ENCODE measurements at places on chromosomes 1 and 21.

GRCh38 chr1:111733992-111734341 is 5.2 kb downstream of the INKA2 start:
- no peak for DNase-seq

GRCh38 chr1:159977364-159978106 is 23.5 kb upstream of the SLAMF9 start:
- no peak for DNase-seq

DNA sequence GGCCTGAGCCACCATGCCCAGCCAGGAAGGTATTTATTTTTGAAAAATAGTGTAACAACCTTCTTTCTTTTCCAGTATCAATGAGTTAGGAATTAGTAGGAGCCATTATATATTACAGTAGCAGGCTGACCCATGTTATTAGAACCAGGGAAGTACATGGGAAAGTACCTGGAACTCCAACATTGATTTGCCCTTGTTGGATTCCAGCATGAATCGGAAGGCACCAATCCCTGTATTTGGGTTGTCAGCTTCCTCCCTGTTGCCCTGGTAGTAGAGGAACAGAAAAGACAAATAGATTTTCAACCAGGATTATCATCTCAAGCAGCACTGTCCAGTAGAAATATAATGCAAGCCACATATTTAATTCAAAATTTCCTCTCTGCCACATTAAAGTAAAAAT is 10.2 kb upstream of the RBM8A start:
- DNase-seq: no peak

GRCh38 chr1:156721535-156721934 is 6.7 kb upstream of the METTL25B start:
- no peak for DNase-seq

DNA sequence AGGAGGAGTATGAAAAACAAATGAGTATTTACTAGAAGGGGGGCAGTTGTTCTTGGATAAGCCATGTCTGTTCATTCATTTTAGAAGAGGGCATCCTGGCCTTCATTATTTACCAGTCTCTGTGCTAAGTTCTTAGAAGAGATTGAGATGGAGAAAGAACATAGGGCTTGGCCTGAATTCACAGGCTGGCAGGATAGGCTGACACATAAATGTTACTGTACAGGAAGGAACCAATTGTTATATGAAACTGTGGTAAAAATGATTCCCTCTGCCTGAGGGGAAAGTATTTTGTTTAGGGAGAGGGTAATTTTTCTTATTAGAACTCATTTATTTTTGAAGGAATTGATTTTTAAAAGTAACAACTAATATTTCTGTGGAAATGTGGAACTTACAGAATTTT is 99.5 kb downstream of the MAN1A2 start:
- no peak for DNase-seq

DNA sequence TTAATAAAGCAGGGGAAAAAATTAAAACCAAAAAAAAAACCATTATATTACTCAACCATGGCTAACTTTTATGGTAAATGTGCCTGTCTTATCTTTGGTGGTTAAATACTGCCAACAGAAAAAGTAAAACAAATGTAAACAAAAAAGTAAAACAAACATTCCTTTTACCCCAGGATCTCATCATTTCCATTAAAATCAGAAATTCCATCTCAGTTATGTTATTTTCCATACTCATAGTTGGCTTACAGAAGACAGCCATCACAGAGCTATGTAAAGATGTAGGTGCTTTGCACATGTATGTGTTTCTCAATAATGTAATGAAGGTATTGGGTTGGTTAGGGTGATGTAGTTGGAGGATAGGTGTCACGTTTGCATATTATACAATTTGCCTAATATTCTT is 185.0 kb downstream of the KCNK2 start:
- no peak for DNase-seq

DNA sequence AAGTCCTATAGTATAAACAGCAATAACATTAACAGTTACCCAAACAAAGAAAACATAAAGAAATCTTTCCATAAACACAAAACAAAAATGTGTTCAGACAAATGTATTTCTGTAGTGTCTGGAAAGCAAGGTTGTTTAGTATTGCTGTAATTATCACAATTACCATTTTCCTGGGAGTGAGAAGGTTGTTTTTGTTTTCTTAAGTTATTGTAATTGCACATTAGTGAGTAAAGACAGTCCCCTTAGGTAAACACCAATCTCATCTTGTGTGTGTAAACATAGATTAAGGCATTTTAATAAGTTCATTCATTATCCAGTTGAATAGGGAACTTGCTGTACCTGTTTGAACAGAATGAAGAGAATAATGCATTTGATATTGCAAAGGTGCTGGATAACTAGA is 356.9 kb upstream of the ADGRL4 start:
- no peak for DNase-seq

DNA sequence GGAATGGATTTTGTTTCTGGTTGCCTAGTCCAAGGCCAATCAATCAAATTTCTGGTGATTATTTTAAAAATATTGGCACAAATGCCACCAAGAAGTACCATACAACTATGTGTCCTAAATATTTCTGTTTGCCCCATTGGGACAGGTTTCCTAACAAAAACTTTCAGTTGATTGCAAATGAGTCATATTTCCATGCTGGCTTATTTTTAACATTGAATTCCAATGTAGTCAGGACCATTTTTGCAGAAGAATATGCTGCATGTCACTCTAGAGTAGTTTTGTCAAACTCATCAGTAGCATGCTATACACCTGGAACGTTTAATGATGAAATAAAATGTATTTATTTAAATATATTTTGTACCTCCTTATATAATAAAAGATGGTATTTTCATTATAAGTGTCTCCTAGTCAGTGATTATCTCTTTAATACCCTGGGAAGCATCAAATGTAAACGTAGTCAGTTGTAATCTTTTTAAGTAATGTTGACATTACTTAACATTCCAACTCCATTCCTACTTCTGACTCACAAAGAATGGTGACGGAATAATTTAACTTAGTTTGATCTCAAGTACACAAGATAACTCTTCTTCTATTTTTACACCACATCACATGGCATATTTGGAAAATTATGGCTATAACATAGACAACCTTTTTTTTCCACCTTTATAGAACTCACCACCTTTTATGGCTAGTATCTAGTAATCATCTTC is 39.0 kb upstream of the USH2A start:
- no peak for DNase-seq

DNA sequence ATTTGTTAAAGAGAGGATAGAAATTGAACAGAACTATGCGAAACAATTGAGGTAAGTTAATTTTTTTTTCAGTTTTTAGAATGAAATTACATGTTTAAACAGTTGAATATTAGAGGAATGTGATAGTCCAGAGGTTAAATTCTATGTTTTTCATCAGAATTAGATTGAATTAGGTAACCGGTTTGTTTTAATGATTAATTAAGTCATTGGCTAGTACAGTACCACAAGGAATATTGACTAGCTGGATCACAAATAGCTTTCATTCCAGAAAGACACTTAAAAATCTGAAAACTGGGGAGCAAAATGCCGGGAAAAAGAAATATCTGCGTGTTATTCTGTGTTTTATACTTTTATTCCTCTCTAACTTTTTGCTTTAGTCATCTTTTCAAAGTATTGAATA is 51.6 kb downstream of the FNBP1L start:
- no peak for DNase-seq

GRCh38 chr21:29104239-29104708 is 26.2 kb upstream of the MAP3K7CL start:
- no peak for DNase-seq

- DNase-seq: no peak
Measured at GRCh38 chr1:212635141-212635631, 26.6 kb downstream of the ATF3 start.

GRCh38 chr1:5718831-5719632 is 273.2 kb downstream of the NPHP4 start:
- no peak for DNase-seq

GRCh38 chr1:109094377-109094803 is 3.8 kb downstream of the TMEM167B start:
- no peak for DNase-seq

DNA sequence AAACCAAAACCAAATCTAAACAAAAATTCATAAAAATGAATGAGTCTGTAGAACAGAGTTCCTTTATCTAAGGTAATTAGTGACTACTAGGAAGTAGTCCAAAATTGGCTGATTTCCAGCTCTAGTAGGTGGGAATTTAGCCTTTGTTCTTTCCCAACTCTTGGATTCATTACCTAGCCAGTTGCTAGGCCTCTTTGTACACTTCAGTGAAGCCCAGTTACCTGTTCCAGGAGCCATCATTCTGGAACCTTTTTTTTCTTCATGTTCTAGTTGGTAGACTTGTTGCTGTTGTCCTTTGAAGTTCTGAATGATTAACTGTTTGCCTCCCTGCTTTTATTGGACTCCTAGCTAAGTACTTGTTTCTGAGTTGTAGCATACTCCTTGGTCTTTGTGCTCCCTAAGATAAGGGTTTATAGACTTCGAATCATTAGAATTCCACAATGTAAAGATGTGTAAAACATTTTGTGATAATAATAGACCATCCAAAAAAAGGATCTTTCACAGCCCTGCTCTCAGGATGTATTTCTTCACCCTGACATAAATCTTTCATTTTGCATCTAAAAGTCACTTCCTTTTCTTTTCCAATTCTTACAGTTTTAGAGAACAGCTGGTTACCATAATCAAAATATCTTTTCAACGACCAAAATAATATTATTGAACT is 9.8 kb downstream of the PLA2G4A start:
- DNase-seq: no peak

- no peak for DNase-seq
Measured at GRCh38 chr1:226034482-226034881, 28.0 kb upstream of the H3-3A start.

GRCh38 chr1:235887676-235888075 is 21.0 kb upstream of the LYST start:
- DNase-seq: no peak

GRCh38 chr1:32886004-32886827 is at the start of gene HPCA:
Gene HPCA (plus strand): TSS chr1:32886491. CDS start chr1:32888899, 2,408 bp downstream.
- DNase-seq: no peak

DNA sequence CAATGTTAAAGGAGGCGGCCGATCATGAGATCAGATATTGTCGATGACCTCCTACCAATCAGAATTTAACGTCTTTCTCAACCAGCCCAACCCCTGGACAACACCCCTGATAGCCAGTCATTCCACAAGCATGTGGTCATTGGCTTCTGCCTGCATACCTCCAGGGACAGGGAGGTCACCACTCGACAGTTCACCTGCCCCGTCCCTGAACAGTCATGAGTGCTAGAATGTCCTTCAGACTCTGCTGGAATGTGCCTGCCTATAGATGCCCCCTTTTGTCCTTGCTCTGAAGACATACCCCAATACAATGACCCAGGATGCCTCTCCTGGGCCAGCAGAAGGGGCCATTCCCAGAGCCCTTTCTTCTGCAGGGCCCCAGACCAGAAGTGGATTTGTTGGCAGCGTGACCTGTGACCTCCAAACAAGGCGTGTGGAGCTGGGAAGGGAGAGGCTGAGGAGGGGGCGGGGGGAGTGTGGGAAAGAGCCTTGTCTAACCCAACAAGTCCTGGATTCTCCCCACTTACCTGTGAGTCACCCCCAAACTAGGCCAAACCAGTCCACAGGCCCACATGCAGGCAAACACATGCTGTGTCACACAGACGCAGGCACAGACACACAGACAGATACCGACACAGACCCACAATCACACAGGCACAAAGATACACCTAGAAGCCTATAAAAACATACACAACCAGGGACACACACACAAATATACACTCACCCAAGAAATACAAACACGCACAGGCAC is 2.2 kb downstream of the CRYBG2 start:
- DNase-seq: no peak

DNA sequence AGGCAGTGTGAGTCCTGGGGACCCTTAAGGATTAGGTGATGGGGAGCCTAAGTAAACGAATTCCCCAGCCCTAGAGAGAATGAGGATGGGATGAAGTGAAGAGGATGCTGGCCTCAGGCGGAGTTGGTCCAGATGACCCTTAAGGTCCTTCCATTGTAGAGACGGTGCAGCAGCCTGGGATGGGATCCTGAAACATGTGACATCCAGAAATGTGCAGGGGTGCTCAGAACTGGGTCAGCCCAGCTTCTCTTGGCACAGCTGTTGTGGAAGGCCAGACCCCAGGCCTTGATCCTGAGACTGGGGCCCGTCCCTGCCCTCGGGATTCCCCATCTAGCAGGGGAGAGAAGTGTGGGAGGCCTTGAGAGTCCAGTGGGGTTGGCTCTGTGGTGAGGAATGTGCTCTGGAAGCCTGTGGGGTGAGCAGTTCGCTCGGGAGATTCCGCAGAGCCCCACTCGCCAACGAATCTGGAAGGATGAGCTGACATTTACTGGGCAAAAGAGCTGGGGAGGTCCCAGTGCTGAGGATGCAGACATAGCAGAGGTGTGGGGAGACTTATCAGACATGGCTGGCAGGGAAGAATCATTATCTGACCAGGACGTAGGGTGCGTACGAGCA is 28.1 kb downstream of the A3GALT2 start:
- DNase-seq: no peak

GRCh38 chr1:27074175-27074780 is 61.6 kb upstream of the TENT5B start:
- DNase-seq: no peak

GRCh38 chr1:229221106-229222019 is 49.5 kb upstream of the RAB4A start:
- DNase-seq: no peak

- DNase-seq: no peak
Measured at GRCh38 chr1:23343221-23344110, 618 bp downstream of the HNRNPR start.

DNA sequence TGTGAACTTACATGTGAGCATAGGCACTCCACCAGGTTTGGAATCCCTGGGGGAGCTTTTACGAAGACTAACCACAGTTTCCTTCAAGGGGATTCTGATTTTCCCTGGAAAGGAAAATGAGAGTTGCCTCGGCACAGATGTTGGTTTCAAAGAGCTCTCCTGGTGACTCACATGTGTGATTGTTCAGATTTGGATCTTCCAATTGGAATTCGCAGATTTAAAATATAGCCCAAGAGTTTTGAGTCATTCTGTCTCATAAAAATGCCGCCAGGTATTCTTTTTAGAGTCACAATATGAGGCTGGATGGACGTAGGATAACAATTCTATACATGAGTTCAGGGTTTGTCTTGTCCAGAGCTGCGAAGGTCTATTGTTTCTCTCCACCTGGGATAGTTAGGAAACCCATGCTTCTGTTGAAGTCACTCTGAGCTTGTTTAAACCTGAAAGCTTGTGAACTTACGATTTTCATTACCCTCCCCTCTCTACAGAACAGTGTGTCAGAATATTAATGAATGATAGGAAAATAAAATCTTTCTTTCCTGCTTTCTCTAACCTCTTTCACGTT is 64.9 kb downstream of the TGFB2 start:
- no peak for DNase-seq

DNA sequence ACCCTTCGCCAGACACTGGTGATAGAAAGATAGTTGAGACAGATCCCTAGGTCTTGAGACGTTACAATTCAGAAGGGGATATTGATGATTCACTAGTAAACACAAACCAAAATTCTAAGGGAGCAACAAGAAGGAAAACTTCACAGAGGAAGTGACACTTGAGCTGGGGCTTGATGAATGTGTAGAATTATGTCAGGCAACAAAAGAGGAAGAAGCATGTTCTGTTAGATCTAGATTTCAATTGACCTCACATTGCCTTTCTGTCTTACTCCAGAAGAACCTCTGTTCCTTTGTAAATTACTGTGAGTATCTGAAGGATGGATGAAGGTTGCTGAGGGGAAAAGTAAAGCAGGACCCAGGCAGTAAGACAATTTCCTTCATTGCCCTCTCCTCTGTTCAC is 328.2 kb downstream of the KCTD3 start:
- no peak for DNase-seq

GRCh38 chr1:228941666-228942065 is 206.4 kb downstream of the RHOU start:
- no peak for DNase-seq

- no peak for DNase-seq
Measured at GRCh38 chr1:224185208-224185607, 2.2 kb downstream of the DEGS1 start.

Data from stimulated activated CD8-positive, alpha-beta memory T cell treated with anti-CD3 and anti-CD28 coated beads, Interleukin-7, amount 100 ng/mL, for 1 hour (primary cell).